ENCODE measurements at places on chromosomes 2 and 18.

- ATAC-seq, result no peak
- no peak overlapping the region for H3K4me3 ChIP-seq
- H3K36me3 ChIP-seq, result no peaks in the 10 kb centered on the region
- no peaks in the 10 kb centered on the region for H3K4me1 ChIP-seq
- H3K27ac ChIP-seq, result no peak overlapping the region
- no peaks in the 10 kb centered on the region for H3K27me3 ChIP-seq
Measured at GRCh38 chr18:39611381-39612100, 2045.9 kb upstream of the CELF4 start.

- H3K27ac ChIP-seq, result no peak overlapping the region
- H3K4me1 ChIP-seq, result no peaks in the 10 kb centered on the region
- H3K27me3 ChIP-seq, result peaks cover 39% of the 10 kb centered on the region
- no peak for ATAC-seq
Measured at GRCh38 chr2:172860336-172860707, 124.7 kb downstream of the RAPGEF4 start.

DNA sequence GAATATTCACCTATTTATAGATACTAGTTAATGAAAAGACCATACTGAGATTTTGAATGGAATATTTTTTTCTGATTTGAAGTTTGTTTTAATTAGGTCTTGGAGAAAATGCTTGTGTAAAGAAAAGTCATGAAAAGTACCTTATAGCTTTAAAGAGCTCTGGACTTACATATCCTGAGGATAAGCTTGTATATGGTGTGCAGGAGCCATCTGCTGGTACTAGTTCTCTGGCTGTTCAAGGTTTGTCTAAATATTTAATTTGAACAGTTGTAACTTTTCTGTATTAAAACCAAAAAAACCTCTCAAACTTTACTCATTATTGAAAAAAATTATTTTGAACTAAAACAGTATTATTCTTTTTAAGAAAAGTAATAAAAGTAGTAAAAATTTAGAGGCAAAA lies 50.1 kb downstream of the UBR3 start:
- no peaks in the 10 kb centered on the region for H3K27me3 ChIP-seq
- no peaks in the 10 kb centered on the region for H3K4me1 ChIP-seq
- H3K27ac ChIP-seq, result no peak overlapping the region
- peaks cover 11% of the 10 kb centered on the region for H3K36me3 ChIP-seq
- H3K4me3 ChIP-seq, result no peak overlapping the region
- ATAC-seq, result no peak

DNA sequence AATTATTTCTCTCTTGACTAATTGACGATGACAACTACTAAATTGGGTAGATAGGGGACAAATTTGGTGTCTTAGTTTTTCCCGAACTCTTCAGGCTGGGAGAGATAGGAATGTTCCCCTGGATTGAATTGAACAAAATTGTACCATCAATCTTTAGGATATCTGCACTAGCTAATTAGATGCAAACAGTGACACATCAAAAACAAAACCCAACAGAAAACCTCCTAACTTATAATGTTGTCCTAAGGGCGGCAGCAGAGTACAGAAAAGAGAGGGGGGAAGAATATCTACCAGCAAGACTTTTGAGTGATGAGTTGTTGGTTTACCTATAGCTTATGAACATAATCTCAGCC lies 342.9 kb downstream of the INSIG2 start:
- no peaks in the 10 kb centered on the region for H3K4me1 ChIP-seq
- no peak overlapping the region for H3K27ac ChIP-seq
- H3K36me3 ChIP-seq, result no peaks in the 10 kb centered on the region
- no peak overlapping the region for H3K4me3 ChIP-seq

- ATAC-seq, result no peak
- H3K4me1 ChIP-seq, result peaks cover 9% of the 10 kb centered on the region
- peaks cover 25% of the 10 kb centered on the region for H3K36me3 ChIP-seq
- peak overlapping the region; percentile 8 for H3K27ac ChIP-seq
- H3K4me3 ChIP-seq, result no peak overlapping the region
- no peaks in the 10 kb centered on the region for H3K27me3 ChIP-seq
Measured at GRCh38 chr2:46634905-46635304, 155.5 kb downstream of the TMEM247 start.

DNA sequence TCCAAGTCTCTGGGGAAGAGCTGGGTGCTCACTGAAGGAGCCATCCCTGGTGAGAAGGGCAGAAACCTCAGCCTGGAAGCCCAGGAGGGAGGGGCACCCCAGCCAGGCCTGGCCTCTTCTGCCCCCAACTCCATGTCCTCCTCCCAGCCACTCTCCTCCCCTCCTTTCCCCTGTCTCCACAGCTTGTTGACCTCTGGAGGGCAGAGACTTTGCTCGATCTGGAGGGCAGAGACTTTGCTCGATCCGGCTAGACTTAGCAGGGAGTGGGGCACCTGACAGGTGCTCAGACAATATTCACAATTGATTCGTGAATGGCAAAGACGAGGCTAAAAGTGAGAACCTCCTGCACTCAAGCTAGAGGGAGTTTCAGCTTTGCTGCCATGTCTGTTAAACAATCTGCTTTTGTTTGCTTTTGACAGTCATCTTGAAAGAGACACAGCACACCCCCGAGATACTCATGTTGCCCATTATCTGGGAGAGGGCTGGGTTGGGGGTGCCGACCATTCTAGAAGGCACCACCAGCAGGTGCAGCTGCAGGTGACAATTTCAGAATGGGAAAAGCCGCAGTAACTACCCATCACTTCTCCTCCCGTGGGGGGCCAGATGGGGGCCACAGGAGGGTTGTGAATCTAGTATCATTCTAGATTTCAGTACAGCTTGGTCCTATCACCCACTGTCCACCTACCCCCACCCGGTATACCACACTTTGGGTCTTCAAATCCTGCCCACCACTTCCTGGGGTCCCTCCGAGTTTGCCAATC lies 54.8 kb downstream of the DNMT3A start:
- peaks cover 11% of the 10 kb centered on the region for H3K36me3 ChIP-seq
- no peak for ATAC-seq
- peaks cover 26% of the 10 kb centered on the region for H3K4me1 ChIP-seq
- H3K27ac ChIP-seq, result peak overlapping the region; percentile 32
- no peaks in the 10 kb centered on the region for H3K27me3 ChIP-seq
